HuH-7 (cell line): ENCODE measurements at places on chromosomes 7 and 10.

DNA sequence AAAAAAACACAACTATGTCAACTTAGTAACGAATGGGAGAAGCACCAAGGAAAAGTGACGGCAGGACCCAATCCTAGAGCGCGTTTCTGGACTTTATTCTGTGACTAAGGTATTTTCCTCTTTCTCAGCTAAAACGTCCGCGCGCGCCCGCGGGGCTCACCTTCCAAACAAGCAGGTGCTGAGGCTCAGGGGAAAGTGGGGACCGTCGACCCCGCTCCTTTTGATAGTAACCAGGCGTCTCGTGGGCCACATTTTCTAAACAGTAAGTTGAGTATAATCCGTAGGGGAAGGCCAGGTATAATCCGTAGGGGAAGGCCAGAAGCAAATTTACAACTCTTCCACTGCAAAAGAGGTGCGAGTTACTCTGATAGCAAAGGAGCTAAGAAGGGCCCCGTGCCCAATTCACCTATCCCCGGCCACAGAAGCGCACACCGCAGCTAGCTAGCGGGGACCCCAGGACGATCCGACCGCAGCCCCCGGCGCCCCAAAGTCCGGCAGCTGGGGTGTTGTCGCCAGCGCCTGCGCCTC lies 743 bp downstream of the MKI67 start:
- DNase-seq = no peak

GRCh38 chr10:95445837-95446486 lies 115.2 kb downstream of the SORBS1 start:
- DNase-seq = peak; percentile 69

DNA sequence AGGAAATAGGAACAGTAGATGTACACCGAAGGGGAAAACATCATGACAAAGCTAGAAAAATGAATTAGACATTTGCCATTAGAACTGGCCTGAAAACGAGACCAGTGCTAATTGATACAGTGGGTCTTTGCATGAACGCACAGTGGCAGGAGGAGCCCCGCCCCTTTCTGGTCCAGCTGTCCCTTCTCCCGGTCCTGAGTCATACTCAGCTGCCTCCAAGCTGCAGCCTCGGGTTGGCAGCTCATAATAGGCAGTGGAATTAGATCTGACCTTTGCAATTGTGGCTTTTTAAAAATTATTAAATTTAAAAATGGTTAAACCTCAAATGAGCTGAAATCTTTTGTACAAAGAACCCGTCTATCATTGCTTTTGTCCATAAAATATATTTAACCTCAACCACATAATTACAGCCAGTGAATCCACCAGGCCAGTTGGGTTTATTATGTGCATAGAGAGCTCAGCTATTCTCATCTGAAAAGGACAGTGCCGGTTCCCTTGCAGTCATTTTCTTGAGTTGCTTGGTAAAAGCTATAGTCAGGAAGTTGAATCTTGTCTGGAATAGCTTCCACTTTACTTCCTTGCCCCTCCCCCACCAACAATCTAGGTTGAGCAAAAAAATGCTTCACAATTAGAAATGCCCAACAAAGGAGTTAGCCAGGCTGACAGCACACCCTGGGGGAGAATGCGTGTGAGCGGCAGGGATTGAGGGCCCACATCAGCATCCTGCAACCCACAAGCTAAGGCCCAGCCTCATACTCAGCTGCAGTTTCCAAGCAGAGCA lies 147.1 kb downstream of the BUB3 start:
- DNase-seq = no peak

DNA sequence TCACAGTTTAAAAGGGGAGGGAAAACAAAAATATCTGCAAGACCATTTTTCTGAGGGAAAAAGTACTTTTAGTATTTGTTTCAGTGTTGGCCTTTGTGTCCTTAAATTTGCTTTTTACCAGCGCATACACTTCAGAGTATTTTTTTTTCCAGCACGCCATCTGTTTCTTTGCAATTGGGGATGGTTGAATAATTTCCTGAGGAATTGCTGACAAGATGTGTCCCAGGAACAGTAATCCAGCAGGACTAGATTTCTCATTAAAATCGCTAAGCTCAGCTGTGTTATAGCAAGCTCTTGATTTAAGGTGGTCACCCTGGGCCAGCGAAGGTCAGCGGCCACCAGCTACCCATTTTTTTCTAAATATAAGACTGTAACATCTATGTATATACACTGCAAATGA lies 156.9 kb upstream of the RHOBTB1 start:
- DNase-seq = no peak

- DNase-seq = no peak
These were observed 3.1 kb downstream of the FZD1 start for GRCh38 chr7:91267171-91267955.

- no peak for DNase-seq
These were observed 465.5 kb upstream of the KLF6 start for GRCh38 chr10:4250587-4250887.

GRCh38 chr7:2719007-2719406 lies 31.0 kb downstream of the AMZ1 start:
- peak; percentile 89 for DNase-seq

GRCh38 chr7:42790196-42790595 lies 121.7 kb downstream of the C7orf25 start:
- no peak for DNase-seq

DNA sequence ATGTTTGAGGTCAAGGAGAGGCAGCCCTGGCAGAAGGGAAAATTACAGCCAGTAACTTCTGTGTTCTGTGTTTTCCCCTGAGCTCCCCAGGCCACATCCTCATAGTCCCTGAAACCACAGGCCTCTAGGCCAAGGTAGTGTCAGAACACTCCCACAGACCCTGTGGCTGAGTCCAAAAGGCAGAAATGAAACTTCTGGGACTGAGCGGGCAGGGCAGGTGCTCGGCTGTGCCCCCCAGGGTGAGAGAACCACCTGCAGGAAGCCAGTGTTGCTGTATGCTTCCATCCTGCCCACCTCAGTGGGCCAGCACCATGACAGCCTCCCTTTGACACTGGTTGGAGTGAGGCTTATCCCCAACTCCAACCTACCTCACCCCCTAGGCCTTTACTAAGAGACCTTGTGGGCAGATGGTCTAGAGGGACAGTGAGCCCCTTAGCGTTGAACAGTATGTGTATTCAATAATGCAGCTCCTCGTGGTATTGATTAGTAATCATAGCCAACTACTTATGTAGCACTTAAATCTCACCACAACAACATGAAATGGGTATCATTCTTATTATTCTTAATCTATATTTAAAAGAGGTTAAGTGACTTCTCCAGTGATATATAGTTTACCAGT lies 30.3 kb downstream of the PIK3CG start:
- DNase-seq = no peak

GRCh38 chr10:51707392-51707791 lies 8.0 kb upstream of the CSTF2T start:
- DNase-seq = no peak

DNA sequence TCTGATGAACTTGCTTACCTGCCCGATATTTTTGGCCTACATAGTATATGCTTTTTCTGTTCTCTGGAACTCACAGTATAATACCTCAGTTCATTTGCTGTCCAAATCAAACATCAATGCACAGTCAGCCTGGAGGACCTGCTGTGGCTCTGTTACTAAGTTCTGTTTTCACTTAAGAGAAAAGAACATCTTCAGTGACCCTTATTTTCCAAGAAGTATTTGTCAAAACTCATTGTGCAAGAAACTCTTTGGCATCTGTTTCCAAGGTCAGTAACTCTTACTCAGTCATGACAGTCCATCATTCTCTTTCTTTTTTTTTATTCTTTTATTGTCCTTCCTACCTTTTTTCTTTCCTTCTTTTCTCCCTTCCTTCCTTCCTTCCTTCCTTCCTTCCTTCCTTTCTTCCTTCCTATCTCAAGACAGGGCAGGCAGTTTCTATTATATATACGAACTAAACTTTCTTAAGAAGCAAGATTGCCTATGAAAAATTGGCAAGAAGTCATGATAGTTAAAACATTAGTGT lies 37.8 kb upstream of the SEM1 start:
- no peak for DNase-seq

- no peak for DNase-seq
These were observed 30.4 kb downstream of the PYROXD2 start for GRCh38 chr10:98384531-98385133.

- no peak for DNase-seq
These were observed 73.5 kb upstream of the CDK6 start for GRCh38 chr7:92909686-92910475.

DNA sequence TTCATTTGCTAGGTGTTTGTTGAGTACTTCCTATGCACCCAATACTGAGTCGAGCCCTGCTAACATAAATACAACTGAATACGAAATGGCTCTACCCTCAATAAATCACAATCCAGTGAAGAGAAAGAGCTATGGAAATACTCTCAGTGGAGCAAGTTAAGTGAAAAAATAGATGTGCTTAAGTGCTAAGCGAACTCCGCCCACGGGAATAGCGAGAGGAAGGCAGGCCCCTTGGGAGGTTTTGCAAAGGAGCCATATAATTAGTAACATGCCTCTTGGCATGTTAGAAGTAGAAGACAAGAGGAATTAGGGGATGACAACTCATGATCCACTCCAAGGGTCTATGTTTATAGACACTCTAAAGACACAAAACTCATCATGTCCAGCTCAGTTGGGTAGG lies 42.8 kb upstream of the TSPAN33 start:
- DNase-seq = no peak

DNA sequence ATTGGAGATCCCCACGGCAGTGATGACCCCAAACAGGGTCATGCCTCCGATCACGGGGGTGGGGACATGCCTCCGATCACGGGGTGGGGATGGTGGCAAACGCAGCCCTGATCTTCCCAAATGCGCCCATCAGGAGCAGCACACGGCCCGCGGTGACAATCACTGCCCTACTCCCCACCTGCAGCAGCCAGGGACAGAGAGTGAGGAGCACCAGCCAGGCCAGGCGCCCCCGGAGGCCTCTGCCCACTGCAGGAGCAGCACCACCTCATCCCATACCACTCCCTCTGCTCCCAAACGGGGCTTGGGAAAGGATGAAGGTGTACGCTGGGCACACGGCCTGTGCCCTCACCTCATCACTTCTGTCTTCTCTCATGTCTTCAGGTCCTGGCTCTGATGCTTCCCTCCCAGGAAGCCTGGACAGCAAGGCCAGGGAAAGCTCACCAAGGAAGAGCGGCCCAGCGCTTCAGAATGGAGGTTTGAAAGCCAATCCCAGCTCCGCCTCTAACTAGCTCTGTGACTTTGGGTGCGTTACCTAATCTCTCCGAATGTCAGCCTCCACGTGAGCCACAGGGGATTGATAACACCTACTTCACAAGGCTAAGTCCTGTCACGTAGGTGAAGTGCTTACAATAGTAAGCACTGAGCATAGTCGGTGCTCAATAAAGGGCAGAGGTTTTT lies 37.1 kb downstream of the STRA8 start:
- DNase-seq = no peak

- DNase-seq = no peak
These were observed 8.4 kb downstream of the MRPL43 start for GRCh38 chr10:100978901-100979195.

- no peak for DNase-seq
These were observed 51.6 kb downstream of the RNLS start for GRCh38 chr10:88531392-88532052.

- no peak for DNase-seq
These were observed 357.7 kb downstream of the FGFR2 start for GRCh38 chr10:121240556-121240955.

DNA sequence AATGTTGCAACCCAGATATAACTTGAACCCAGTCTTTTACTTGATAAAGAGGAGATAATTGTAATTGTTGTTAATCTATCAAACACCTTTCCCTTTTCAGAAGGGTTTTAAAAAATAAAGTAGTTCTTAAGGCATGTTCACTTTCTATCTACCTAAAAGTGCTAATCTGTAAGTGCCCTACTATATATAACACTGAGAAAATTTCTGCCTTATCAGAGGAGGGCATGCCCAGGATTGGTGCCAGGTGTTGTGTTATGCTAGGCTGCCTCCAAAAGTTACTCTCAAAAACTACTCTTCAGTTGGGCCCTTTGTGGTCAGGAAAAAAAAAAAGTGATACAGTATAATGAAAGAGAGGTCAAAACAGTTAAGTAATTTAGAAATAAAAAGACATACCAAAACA lies 36.3 kb downstream of the SMNDC1 start:
- no peak for DNase-seq

DNA sequence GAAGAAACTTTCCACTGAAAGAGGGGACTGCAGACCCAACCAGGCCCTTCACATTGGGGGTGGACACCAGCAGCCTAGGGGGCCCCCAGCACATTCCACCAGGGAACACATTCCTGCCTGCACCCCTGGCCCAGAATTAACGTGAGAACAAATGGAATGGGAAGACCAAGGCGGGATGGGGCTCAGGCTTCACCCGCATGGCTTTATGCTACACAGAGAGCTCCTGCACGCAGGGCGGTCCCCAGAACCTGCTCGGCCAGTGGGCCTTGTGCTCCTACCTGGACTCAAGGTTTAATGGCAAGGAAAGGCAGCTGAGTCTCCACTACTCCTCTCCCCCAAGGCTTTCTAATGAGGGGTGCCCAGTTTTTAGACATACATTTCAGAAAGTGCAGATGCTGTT lies 146.3 kb upstream of the GPR26 start:
- no peak for DNase-seq

GRCh38 chr10:47042780-47043750 lies 131.8 kb downstream of the PTPN20 start:
- DNase-seq = no peak

- DNase-seq = no peak
These were observed 81.0 kb upstream of the SLC25A13 start for GRCh38 chr7:96402913-96403312.

- DNase-seq = no peak
These were observed 709.0 kb upstream of the IGFBP3 start for GRCh38 chr7:46630031-46630430.

DNA sequence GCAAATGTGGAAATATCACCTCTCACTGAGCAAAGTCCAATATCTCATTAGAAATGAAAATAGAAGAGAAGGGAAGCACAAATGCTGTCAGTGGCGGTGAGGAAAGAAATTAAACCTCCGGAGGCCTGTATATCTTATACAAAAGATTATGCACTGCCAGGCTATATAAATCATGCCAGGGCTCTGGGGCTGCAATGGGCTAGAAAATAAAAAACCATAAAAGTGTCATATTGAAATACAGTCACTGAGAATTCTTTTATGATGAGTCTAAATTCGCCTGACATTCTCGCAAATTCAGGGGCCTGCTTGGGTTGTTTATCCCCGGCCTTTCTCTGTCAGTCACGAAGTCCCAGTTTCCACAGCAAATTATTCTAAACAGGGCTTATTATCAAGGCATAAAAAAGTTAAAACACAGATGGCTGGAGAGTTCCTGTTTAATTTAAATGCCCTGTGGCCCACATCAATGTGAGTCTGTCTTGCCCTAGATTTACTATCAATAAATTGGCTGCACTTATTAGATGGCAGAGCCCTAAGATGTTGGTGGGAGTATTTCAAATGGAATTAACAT lies 193.8 kb downstream of the SNX10 start:
- no peak for DNase-seq

DNA sequence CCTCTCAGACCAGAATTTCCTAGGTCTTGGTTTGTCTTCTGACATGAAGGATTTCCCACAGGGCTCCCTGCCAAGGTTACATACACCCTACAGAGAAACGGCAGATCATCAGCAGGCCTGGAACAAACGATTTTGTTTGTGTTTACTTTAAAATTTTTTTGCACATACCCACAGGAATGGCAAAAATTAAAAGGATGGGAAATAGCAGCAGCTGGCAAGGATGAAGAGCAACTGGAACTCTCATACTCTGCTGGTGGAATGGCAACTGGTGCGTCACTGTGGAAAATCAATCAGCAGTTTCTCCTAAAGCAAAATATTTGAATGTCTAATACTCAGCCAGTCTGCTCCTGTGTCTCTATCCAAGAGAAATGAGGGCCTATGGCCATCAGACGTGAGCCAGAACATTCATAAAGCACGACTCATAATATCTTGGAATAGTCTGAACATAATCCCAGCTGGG lies 6.5 kb downstream of the BAIAP2L1 start:
- DNase-seq = no peak
